ENCODE measurements at places on chromosomes 5 and 9.

GRCh38 chr5:171269717-171270116, 39.3 kb upstream of the TLX3 start:
- DNase-seq: no peak

DNA sequence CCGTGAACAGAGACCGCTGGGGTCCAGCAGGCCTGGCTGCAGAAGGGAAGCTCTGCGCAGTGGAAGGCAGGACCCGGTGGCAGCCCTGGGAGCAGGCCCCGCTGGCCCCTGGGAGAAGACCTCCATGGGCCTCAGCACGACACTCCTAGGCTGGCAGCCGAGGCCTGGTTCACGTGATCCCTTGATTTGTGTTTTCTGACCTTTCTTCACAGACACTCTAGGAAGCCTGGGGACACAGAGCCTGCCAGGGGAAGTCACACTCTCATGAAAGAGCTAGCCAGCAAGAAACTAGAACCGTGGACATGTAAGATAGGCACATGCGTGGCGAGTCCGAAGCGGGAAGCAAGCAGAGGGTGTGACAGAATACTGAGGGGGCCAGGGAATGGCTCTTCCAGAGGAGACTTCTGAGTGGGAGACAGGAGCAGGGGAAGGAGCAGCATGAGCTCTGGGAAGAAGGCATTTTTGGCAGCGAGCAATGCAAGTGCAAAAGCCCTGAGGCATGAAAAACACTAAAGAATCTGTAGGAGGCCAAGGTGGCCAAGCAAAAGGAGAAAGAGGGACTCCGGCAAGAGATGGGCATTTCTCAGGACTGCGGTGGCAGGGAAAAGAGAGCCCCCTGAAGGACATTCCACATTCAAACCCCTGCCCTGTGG, 26.6 kb upstream of the IL17B start:
- DNase-seq: no peak

DNA sequence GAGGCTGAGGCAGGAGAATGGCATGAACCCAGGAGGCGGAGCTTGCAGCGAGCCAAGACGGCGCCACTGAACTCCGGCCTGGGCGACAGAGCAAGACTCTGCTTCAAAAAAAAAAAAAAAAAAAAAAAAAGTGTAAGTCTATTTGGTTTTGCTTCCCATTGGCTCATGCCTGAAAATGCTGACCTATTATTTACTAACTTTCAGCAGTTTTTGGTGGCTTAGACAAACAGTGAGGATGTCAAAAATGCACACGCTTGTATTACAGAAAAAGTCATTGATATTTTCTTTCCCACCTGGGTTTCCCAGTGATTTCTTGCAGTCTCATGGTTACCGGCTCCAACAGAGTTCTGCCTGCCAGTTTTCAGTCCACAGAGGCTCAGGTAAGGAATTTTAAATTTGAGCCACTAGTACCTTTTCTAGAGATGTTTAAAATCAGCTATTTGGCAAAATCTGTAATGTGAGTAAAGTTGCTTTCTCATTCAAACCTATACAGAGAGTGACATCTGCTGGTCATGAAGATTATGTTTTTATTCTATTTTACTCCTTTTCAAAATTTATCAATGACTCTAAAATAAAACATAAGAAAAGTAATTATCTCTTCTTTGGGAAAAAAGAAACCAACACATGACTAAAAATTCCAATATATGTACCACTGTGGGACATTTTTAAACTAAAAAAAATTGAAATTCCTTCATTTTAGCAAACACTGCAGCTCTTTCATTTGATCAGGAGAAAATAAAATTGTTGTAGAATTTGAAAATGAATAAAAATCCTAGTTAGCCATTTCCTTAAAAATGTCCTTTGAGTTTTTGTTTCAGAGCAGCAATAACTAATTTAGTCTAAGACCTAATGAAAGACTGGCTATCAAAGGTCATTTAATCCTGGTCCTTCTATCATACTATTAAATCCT, 8.8 kb downstream of the FAM200C start:
- DNase-seq: no peak

DNA sequence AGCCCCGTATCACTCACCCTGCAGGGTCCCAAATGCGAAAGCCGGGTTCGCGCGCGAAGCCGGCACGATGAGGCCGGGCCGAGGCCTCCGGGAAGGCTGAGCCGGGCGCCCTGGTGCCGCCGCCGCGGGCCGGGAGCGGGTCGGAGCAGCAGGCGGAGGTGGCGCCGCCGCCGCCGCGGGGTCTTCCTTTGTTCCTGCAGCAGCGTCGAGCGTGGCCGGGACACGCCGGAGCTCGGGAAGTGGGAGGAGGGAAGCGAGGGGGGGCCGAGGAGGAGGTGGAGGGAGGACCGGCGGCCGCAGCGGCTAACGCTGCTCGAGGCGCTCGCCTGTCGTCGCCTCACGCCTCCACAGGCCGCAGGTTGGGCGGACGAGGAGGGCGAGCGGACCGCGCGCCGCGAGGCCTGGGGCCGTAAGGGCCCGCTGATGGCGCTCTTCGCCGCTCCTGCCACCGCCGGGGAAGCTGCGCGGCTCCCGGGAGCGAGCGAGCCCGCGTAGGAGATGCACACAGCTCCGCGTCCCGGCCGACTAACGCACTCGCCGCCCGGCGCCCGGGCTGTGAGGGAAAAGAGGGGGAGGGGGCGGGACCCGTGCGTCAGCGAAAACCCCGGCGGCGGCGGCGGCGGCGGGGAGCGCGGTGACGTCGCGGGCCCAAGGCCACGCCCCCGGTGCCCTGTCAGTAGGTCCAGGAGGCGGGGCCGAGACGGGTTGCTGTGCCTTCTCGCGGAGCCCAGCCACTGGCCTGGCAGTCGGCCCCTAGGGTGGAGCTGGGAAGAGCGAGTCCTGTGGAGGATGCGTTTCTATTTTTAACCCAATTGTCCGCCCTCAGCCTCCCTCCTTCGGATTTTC, at the start of gene ZFAND5:
ZFAND5 (minus strand) TSS at position 530 of the 846 bp plus-strand sequence. CDS start 4,430 bp downstream, outside the sequence.
- DNase-seq: peak; percentile 92

- no peak for DNase-seq
Observed at GRCh38 chr5:111934511-111934910, 177.5 kb upstream of the NREP start.

- no peak for DNase-seq
Observed at GRCh38 chr9:130433168-130433946, 11.4 kb upstream of the ASS1 start.

- DNase-seq: no peak
Observed at GRCh38 chr5:30100148-30100713, 1093.3 kb upstream of the CDH6 start.

- peak; percentile 62 for DNase-seq
Observed at GRCh38 chr5:39224196-39224761, 4.9 kb upstream of the FYB1 start.

GRCh38 chr5:6754766-6755165, 41.5 kb downstream of the TENT4A start:
- DNase-seq: no peak

GRCh38 chr5:67120032-67120431, 76.6 kb downstream of the CD180 start:
- DNase-seq: no peak

GRCh38 chr9:98908897-98909634, 34.6 kb upstream of the COL15A1 start:
- DNase-seq: no peak

DNA sequence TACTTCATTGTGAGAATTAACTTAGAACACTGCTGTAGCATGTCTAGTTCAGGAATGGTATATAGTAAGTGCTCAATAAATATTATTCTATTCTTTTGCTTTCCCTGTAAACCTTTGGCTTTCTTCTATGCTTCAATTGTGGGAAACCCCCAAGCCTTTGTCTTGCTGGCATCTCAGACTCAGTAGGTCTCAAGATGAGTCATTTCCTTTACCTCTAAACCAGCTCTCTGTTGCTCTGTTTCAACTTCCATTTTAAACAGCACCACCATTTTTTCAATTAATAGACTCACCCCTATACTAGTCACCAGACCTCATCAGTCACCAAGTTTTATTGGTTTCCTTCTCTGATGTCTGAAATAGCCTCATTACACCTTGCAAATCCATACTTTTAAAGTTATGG, 43.5 kb downstream of the DMAC1 start:
- no peak for DNase-seq

DNA sequence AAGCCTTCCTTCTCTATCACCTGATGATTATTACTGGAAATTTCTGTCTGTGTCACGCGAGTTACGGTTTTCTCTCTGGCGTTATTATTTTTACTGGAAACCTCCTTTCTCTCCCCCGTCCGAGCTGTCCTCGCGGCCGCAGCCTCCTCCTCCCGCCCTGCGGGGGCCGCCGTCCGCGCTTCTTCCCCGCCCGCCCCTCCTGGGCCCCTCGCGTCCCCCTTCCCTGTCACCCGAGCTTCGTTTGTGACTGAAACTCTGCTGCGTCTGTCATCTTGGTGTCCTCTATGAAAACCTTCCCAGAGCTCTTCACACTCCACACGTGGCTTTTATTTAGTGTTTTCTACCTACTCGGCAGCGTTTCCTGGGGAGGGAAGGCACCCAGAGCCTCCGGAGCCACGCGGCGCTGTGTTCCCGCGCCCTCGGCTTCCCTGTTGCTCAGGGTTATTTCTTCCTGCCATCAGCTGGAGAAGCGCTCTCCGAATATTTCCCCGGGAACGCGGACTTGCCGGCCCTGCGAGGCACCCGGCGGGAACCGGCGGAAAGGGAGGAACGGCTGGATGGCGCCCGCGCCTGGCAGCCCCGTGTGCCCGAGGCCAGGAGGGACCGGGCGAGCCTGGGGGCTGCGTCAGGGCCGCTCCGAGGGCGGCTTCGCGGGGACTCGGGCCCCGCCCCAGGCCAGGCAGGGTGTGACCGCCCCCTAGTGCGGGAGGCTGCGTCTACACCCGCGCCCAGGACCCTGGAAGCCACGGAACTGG, 33.9 kb downstream of the TRIP13 start:
- peak; percentile 39 for DNase-seq

DNA sequence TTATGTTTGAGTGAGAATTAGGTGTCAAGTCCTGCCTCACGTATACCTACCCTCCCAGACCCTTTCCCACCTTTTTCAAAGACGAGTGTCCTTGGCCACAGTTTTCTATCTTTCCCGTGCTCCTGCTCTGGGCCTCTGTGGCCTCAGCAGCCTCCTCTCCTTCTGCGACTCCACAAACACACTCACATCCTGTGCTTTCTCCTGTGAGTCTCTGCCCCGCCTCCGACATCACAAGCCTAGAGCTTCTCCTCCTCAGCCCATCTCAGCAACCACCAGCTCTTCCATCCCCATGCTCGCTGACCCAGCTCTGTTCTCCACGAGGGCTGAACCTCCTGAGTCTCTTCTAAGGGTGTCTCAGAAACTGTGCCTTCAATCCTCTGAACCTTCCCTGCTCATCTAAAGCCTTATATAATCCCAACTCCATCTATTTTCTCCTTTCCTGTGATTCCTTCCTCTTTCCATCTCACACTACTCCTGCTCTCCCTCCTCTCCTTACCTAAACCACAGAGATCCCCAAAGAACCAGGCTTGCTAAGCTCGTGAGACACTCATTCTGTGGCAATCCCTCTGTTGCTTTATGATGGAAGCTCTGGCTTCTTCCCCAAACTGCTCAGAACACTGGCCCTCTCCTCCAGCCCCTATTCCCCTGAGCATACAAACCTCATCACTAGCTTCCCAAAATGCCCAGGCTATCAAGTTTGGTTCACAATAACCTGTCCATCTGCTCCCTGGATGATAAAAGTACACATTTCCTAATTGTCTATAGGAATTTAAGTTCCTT, 55.2 kb downstream of the RASEF start:
- no peak for DNase-seq

All from K562 (cell line).